ENCODE measurements at places on chromosomes 2 and 18.

- DNase-seq: no peak
These were observed 585.9 kb upstream of the ID2 start for GRCh38 chr2:8095978-8096377.

GRCh38 chr2:161243312-161243711 lies 64.9 kb upstream of the PSMD14 start:
- no peak for DNase-seq

DNA sequence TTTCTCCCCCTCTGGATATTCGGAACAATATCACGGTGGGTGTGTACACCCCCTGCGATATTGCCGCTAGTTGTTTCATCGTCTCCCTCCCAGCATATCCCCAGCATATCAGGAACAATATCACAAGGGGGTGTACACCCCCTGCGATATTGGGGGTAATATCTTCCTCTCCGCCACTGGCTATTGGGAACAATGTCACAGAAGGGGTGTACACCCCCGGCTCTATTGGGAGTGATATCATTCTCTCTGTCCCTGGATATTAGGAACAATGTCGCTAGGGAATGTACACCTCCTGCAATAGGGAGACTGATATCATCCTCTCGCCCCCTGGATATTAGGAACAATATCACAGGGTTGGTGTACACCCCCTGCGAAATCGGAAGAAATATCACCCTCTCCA lies 1932.0 kb downstream of the SUCLG1 start:
- peak; percentile 11 for DNase-seq

DNA sequence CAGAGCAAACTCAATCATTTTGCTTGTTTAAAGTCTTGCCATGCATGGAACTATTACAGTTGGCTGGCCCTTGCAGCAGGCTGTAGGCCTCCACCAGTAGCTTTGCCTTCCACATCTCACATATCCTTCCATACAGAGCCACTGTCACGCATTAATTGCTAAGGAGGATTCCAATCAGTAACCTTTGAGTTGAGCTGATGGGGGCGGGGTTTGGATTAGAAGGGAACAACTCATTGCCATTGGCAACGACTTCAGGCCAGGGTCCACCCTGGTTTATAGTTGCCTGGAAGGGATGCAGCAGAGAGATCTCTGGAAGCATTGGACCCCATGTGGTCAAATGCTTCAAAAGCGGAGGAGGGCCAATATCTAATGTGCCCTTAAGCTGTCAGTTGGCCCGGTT lies 63.3 kb upstream of the TTC39C start:
- no peak for DNase-seq

- DNase-seq: no peak
These were observed 60.8 kb downstream of the SLC40A1 start for GRCh38 chr2:189519631-189520387.

- no peak for DNase-seq
These were observed 471.0 kb upstream of the CDH7 start for GRCh38 chr18:65279668-65280305.

GRCh38 chr2:241635756-241636155 lies 1.2 kb downstream of the THAP4 start:
- DNase-seq: no peak

DNA sequence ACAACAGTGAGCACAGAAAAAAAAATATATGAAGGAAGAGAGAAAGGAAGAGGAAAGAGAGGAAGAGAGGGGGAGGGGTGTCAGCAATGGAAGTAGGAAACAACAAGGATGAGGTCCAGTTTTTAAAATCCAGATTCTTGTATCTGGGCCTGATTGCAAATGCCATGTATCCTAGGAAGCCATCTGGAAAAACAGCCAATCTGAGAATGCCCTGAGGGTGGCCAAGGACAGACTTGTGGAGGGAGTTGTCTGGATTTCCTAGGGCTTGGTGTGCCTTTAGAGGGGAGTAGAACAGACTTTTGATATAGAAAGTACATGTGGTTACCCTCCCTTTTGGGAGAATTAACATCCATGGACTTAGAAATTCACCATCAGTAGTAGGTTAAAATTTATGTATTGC lies 47.1 kb downstream of the PRKCE start:
- DNase-seq: no peak

GRCh38 chr2:7281231-7282201 lies 364.3 kb downstream of the RNF144A start:
- no peak for DNase-seq

DNA sequence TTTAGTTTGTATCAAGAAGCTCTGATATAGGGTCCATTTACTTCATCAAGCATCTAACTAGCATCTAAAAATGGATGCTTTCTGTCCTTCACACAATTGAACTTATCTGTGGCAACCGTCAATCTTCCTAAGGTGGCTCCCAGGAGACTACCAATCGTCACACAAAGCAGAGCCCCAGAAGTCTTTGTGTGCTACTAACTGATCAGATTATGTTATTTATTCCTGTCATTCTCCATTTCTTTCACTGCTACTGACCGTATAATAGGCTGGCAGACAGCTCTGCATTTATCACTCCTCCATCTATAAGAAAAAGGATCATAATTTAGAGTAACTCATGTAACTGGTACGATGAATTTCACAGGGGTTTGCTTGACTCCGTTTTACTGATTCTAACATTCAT lies 585.0 kb upstream of the NXPH2 start:
- DNase-seq: no peak

DNA sequence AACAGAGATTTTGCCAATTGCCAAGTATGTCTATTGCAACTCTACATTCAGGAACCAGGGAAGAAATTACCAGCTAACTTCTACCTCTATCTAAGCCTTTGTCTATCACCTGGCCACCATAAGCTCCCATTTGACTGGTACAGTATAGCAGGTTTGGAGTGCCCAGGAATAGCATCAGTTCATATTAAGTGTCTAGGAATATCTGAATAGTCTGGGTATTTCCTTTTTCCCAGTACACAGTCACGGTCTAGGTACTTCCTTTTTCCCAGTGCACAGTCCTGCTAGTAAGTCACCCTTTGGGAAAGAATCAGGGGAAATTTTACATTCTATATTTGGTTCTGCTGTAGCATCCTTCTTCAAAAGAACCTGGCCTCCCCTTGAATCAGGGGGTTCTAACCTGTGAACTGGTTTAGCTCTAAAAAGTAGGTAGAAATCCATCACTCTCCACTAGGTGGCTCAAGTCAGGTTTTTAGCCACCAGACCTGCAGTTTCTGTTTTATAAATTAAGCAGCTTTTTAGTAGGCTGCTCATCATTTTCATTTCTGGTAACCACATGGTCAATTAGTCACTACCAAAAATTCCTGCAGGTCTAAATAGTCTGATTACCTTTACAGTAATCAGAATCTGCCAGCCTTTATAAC lies 49.3 kb upstream of the DNAJC10 start:
- no peak for DNase-seq

DNA sequence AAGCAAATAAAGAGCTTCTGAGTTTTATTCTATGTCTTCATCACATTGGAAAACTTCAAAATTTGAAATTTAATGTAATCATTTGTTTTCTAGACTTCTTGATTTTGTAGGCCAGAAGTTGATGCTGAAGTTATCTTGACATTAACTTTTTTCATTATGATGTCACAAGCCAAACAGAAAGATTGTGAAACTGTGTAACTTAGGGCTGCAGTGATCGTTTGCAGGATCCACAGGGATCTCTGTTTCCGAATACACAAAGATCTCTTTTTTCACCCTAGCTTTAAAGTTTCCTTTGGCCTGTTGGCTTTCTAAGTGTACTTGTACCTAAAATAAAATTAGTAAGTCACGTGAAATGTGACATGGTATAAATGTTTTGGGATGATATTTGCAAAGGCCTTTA lies 594.9 kb upstream of the CDH2 start:
- no peak for DNase-seq

DNA sequence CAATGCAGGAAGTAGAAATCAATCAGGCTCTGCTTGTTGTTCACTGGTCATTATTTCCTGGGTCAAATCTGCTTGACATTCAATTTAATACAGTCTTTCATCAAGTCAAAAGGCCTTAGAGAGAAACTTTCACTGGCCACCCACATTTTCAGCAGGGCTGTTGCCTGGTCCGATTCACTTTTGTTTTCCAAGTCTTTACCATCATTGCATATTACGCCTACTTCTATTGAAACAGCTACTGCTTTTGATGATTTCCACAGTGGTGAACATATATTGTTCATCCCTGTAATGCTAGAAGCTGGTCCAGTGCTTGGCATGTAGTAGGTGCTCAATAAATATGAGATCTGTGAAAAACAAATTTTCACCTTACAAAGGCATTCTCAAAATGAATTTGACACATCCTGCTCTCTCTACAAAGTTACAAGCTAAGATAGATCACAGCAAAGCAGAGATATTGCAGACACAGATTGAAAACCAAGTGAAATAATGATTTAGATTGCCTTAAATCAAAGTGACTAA lies 600.1 kb downstream of the ARHGAP15 start:
- DNase-seq: no peak

- peak; percentile 80 for DNase-seq
These were observed 179.6 kb upstream of the SLC39A10 start for GRCh38 chr2:195477248-195477995.

DNA sequence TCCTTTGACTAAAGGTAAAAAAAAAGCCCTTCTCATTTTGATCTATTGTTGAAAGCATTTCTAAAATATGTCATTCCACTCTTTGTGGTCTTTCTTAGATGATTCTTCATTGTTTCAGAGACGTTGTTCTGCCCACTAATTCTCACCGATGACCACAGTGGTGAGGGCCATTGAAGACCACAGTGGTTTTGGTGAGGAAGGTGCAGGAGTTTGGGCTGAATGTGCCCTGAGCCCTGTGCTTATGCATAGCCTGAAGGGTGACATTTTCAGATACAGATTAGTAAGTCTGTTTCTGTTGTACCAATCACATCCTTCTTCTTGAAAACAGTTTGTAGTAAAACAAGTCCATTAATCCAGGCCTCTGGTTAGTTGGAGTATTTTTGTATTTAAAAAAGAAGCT lies 251.3 kb upstream of the ATP5MC3 start:
- DNase-seq: no peak

DNA sequence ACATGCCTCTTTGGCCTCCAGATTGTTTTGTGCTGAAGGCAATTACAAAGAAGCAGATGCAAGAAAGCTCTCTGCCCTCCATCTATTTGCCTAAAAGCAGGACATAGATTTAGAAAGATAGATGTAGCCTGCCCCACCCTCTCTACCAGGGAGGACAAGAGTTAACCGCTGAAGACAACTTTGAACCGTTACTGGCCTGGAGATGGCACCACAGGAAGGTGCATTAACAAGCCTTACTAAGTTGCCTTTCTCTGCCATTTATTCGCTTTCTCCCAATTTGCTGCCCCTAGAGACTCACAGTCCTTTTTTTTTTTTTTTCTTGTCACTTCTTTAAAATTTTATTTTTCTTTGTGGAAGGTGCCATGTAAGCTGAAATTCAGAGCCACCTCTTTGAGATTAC lies 28.8 kb upstream of the RMDN2 start:
- no peak for DNase-seq

GRCh38 chr2:30580391-30580790 lies 133.3 kb downstream of the LCLAT1 start:
- DNase-seq: no peak

GRCh38 chr2:67037655-67038054 lies 359.5 kb upstream of the ETAA1 start:
- no peak for DNase-seq

- DNase-seq: no peak
These were observed 1793.4 kb downstream of the SUCLG1 start for GRCh38 chr2:82665691-82666090.

DNA sequence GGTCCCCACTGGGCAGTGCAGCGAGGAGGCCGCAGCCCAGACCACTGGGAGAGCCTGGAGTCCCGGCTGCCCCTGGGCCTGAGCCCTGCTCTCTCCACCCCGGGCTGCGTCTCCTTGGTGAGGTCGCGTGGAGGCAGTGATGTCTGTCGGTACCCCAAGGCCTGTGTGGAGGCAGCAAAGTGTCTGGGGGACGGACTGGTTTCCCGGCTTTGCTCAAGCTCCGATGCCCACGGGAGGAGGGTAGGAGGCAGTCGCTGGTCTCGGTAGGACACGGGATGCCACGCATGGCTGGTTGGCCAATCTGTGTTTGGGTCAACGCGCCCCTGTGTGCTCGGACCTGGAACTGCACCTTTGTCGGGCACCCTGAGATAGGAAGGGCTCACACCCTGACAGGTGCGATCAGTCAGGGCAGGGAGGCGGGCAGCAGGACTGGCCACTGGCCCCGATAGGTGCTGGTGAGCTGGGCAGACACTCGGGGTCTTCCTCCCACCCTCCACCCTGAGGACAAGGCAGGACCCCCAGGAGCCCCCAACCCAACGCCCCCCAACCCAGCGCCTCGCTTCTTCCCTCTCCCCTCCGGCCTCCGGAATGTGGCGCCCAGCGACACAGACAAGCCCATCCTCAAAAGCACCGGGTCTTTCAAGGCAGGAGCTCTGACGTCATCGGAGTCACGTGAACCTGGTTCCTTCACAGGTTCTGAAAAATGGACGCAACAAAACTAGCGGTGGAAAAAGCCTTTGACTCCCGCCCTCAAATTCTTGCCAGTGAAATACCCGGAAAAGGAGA lies 288.6 kb downstream of the NDUFA10 start:
- DNase-seq: no peak

- DNase-seq: no peak
These were observed 268.7 kb upstream of the ATP5MC3 start for GRCh38 chr2:175450029-175450760.

DNA sequence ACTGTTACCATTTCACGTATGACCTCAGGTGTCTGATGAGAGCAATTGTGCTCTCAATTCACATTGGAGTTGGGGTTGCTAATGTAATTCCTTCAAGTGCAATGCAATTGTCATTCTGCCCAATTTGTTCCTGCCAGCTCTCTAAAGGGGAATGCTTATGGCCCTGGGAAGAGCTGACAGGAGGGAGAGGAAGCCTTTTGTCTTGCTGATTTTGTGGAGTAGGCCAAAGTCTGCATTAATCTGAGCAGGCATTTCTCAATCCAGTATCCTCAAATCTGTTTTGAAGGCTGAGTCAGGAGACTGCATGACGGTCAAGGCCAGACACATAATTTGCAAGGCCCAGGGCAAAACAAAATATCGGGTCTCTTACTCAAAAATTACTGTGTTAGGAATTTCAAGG lies 326.4 kb upstream of the SPHKAP start:
- no peak for DNase-seq

GRCh38 chr2:127623388-127624319 lies 22.3 kb upstream of the GPR17 start:
- DNase-seq: no peak

- no peak for DNase-seq
These were observed 122.9 kb upstream of the TTC27 start for GRCh38 chr2:32504877-32505478.
